ENCODE measurements at places on chromosomes 7 and 10. TPM values are rescaled to one million over a fixed set of nuclear protein-coding genes. Genes with fewer than 3 reads are reported as not detected.

Gene TAS2R5
- 2.6 TPM for total RNA-seq

Gene CEP55
- 18.4 TPM for total RNA-seq

Gene GCK
- 0.22 TPM for total RNA-seq

Gene MYOF
- 400 TPM for total RNA-seq

Data from articular chondrocyte of knee joint (primary cell).